ENCODE measurements at places on chromosomes 12 and 14. TPM values are rescaled to one million over a fixed set of nuclear protein-coding genes. Genes with fewer than 3 reads are reported as not detected.

GLT8D2 gene
- 62.0 TPM for polyA plus RNA-seq

CLEC1B gene
- not detected for polyA plus RNA-seq

PTPRB gene
- polyA plus RNA-seq: 17.2 TPM

CMTM5 gene
- polyA plus RNA-seq: 1.3 TPM

AHNAK2 gene
- polyA plus RNA-seq: 12.4 TPM

PLA2G1B gene
- not detected for polyA plus RNA-seq

GRCh38 chr14:81302638-81303037 is 81.9 kb upstream of the GTF2A1 start:
- DNase-seq: no peak

DNA sequence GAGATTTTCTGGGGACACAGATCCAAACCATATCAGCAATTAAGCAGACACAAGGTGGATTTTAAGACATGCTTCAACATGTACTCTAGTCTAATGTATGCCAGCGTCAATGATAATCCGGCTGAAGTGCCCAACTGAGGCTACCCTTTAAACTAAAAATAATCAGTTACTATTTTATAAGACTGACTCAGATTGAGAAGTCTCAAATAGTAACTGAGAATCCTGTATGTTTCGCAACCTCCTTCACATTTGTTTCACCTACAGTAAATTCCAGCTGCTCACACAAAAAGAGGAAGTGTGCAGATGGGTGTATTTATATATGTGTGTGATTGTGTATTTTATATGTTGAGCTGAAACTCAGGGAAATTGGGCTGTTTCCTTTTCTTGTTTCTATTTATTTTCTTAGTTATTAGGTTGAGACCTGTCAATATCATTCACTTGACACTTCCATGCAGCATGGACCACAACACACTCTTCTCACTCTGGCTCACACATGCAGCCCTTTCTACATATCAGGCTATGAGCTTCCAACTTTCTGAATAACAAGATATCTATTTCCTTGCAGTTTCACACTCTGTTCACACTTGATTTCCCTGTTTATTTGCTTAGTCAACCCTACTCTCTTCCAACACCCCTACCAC is 1224.9 kb upstream of the TMEM132C start:
- no peak for DNase-seq

DNA sequence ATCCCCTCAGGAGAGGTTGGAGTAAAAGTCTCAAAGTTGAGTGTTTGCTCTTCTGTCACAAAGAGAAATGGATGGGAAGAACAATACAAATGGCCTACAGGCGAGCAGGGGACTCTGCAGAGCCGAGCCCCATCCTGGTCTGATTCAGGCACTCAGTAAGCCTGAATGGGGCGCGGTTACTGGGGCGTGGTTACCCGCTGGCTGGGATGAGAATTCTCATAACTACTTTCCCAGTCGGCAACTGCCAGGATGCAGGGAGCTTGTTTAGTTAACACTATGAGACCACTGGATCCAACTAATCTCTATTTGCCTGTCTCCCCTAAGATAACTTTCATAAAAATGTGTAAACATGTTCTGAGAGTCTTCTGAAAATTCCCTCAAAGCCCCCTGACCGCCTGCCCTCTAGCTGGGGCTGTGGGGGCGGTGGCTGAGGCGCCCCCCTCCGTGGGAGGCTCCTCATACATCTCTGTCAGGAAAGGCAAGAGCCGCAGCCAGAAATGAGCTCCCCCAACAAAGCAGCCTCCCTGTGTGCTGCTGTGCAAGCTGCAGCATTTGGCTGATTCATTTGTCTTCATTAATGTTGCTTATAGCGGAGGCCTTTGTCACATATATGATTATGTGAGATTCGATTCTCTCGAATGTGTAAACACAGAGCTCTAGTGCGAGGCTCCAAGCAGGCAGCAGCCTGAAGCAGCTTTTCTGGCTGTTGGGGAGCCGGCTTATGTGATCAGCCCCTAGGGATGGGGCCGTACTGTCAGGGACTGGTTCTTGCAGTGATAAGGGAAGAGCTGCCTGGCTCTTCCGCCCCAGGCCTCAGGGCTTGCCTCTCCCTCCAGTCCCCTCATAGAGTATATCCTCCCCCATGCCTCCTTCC is 126.1 kb upstream of the ARHGAP5 start:
- DNase-seq: peak; percentile 75

DNA sequence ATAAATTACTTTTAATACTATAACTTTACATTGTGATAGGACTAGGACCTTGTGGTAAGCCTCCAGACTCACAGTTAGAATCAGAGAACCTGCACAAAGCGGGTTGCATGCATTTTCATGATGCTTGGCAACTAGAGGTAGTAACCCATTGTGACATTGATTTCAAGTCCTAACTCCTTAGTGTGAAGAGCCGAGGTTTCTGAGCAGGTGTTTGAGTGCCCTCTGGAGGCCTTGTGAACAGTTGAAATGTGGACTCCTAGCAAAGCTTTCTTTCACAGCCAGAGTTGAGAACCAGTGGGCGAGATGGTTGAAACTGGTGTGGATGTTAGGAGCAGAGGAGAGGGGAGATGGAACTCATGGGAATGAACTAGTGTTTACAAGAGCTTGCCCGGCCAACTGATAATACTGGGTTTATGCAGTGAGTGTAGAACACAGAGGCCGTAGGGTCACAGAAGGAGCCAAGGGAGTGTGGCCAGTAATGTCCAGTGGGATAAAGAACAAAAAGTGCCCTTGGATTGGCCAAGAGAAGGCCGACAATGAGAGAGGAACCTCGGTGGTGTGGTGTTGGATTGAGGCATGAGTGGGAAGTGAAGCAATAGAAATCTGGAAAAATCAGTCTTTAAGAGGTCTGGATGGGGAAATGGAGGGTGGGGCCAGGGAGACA is 10.9 kb downstream of the ZNF664 start:
- DNase-seq: no peak

GRCh38 chr14:28088125-28088524 is 678.5 kb upstream of the FOXG1 start:
- no peak for DNase-seq

DNA sequence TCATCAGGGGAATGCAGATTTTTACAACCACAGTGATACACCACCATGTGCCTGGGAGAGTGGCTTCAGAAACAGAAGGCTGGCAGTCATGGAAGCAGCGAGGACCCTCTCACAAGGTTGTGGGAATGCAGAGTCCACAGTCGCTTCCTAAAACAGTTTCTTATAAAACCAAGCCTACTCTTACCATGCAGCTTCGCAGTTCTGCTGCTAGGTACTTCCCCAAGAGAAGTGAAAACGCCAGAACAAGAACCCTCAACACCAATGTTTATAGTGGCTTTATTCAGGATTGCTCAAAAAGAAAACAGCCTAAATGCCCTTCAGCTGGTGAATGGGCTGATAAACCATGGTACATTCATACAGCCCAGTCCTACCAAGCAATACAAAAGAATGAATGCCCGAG is 87.2 kb downstream of the DDX51 start:
- no peak for DNase-seq

- no peak for DNase-seq
Observed at GRCh38 chr14:20470603-20470901, 1.3 kb downstream of the PNP start.

- DNase-seq: no peak
Observed at GRCh38 chr14:85058150-85058549, 471.8 kb upstream of the FLRT2 start.

DNA sequence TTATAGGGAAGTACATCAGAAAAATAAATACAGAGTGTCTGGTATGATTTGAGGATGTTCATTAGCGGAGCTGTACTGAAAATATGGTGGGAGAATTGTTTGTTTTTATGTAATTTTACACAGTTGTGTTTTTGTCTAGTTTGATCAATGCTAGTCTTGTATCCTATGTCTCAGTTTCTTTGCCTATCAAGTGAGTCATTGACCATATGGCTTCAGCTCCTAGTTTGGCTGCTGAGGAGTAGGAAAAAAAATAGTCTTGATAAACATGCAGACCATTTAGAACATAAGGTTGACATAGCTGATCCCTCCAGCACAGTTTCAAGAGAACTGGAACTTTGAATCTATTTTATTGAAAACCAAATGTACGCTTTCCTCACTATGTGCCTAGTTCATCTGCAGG is 1292.1 kb upstream of the FLRT2 start:
- no peak for DNase-seq

- DNase-seq: no peak
Observed at GRCh38 chr12:53825246-53826081, 73.7 kb upstream of the CISTR start.

GRCh38 chr14:103854822-103855733 is 7.7 kb upstream of the PPP1R13B start:
- DNase-seq: no peak

GRCh38 chr12:15688838-15689625 is 100.2 kb downstream of the EPS8 start:
- DNase-seq: no peak

DNA sequence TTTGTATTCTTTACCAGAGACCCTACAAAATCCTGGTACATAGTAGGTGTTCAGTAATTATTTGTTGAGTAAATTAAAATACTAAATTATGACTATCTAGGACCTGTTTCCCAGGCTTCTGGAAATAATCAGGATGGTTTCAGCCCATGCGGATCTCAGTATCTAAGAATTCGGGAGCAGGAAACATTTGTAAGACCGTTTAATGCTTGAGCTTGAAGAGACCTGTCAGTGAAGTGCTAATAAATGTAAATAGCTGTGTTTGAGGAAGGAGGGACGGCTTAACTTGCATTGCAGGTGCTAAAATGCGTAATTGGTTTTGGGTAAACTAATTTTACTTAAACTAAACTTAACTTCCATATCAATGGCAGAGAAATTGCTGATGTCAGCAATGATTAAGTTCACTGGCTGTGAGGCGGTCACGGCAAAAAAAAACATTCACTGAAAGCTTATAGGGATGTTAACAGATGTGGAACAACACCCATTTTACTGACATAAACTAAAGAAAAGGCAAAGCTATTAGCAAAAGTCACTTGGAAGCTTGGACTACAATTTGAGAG is 28.6 kb upstream of the AEBP2 start:
- no peak for DNase-seq

DNA sequence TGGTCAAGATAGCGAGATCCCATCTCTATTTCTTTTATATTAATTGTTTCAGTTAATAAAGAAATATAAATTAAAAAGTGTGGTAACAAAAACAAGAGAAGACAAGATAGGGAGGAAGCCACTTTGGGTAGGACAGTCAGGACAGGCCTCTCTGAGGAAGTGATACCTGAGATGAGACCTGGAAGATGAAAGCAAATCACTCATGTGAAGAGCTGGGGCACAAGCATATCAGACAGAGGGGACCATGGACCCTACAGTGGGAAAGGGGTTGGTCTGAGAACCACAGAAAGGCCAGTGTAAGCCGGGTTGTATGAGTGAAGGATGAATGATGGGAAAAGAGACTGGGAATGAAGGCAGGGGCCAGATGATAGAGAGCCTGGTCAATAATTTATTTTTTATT is 1.8 kb upstream of the MED6 start:
- no peak for DNase-seq

- DNase-seq: no peak
Observed at GRCh38 chr12:59603754-59604153, 7.9 kb downstream of the SLC16A7 start.

GRCh38 chr12:108995370-108995992 is 25.4 kb downstream of the SVOP start:
- DNase-seq: no peak

DNA sequence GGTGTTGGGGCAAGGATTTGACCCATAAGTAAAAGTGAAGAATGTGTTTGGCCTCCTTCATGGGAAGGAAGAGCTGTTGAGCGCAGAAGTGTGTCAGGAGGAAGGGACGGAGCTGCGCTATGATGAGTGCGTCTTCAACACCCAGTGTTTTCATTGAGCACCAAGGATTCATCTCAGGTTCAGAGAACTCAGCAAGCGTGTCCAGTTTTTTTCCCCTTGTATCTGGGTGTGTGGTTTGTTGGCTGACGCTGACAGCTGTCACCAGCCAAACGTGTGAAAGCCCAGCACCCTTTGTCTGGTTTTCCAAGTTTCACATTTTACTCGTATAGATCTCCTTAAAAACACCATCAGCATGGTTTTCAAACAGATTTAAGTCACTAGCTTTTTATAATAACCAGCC is 12.3 kb downstream of the EP400 start:
- no peak for DNase-seq

- no peak for DNase-seq
Observed at GRCh38 chr12:122059203-122059960, 19.2 kb upstream of the MLXIP start.

GRCh38 chr12:10191865-10192264 is 13.0 kb downstream of the TMEM52B start:
- DNase-seq: no peak

- no peak for DNase-seq
Observed at GRCh38 chr14:23941669-23942068, 11.9 kb upstream of the DHRS4 start.

Measured in muscle of arm (tissue), 14 donors.